IPS DF 19.7 (cell line): ENCODE measurements at places on chromosomes 6 and 20.
A peak's percentile ranks its signal among the peaks of the same experiment; 100 is the strongest.

- DNase-seq: no peak
Measured at GRCh38 chr20:19809505-19809904, 51.4 kb downstream of the RIN2 start.

DNA sequence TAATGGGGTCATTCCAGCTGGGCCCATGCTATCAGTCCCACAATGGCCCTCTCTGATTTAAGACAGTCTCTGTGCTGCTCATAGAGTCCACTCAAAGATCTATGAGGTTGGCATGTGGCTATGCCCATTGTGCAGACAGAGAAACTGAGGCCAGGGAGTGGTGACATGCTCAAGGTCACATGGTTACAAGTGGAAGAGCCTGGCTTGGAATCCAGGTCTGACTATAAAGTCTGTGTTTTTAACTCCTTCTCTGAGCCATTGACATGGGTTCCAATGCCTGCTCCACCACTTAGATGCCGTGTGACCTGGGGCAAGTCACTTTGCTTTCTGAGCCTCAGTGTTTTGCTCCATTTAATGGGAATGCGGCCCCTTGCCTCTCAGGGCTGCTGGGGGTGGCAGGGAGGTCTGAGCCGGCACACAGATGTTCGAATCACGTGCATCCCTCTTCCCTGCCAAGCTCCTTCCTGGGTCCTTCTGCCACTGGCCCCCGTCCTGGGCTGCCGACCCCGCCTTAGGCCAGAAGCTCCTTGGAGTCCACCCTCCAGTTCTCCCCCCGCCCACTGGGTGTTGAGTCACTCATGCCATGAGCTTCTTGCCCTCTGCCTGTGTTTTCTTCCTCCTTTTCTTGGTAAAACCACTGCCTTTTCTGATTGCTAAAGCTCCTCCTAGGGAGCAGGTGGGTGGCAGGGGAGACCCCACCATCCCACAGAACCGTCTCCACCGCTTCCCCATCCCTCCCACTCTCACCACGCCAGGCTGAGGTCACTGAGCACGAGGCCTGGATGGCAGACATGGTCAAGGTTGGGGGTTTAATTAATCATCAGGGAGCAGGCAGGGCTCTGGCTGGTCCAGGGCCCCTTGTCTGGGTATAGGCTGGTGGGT is 35.7 kb downstream of the CEBPB start:
- DNase-seq: no peak

GRCh38 chr6:7959453-7959852 is 48.9 kb upstream of the TXNDC5 start:
- DNase-seq: no peak

- DNase-seq: no peak
Measured at GRCh38 chr6:7142918-7143475, 35.2 kb downstream of the RREB1 start.

DNA sequence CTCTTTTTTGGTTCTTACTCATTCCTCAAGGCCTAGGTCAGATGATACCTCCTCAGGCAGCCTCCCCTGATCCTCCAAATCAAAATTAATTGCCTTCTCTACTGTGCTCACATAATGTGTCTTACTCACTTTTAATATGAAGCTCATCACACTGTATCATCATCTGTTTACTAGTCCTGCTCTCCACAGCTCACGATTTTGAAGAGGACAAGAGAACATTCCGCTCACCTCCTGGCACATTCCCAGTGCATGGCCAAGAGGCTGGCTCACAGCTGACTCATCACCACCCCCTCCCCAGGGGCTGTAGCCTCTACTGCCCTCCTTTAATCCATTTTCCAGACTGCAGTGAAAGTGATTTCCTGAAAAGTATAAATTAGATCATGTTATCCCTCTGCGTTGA is 133.1 kb downstream of the ALDH8A1 start:
- no peak for DNase-seq

DNA sequence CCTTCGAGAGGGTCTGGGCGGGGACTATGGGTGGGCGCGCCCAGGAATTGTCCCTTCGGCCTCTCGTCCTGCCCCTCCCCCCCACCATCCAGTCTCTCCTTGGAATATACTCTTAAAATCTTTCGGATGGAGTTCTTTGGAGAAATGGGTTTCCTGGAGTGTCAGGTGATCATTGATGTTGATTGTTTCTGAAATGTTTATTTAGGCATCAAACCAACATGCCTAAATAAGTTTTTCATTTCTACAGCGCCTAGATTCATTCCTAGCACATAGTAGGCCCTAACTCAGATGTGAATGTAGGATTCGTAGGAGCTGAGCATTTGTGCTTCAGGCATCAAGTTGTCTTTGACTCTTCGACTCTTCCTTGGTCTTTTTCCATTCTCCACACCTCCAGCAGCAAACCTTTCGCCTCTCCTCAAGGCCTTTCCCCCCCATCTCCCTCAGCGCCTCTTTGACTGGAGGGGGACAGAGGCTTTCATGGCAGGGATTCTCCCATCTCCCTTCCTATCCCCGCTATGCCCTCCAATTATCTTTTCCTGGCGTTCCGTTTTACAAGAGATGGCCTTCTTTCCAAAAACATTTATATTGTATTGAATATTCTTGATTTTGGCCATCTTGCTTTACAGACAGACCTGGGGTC is 610 bp downstream of the CASP8AP2 start:
- no peak for DNase-seq

- DNase-seq: no peak
Measured at GRCh38 chr6:139473731-139474130, 99.3 kb upstream of the CITED2 start.

- DNase-seq: no peak
Measured at GRCh38 chr6:74597266-74597665, 608.6 kb downstream of the COL12A1 start.

DNA sequence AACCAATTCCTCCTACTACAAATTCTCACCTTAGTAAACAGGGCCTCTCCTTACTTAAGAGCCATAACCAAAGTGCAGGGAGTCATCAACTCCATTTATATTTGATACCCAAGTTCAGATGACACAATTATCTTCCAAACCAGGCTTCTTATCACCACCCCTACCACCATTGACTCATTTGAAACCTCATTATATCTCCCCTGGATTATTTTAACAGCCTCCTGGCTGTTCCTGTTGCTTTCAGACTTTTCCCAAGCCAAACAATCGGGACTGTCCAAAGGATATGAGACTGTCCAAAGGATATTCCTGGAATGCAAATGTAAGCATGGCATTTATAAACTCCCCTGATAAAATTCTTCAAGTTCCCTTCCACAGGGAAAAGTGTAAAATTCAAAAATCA is 394.3 kb downstream of the MAFB start:
- DNase-seq: no peak

GRCh38 chr20:17681726-17682102 is 328 bp downstream of the RRBP1 start:
- DNase-seq: no peak

- DNase-seq: no peak
Measured at GRCh38 chr20:16748308-16748900, at the start of gene OTOR. Gene OTOR (plus strand): TSS chr20:16748358. CDS start chr20:16748402, 44 bp downstream.

GRCh38 chr6:166580076-166581050 is 6.1 kb downstream of the RAMACL start:
- no peak for DNase-seq

GRCh38 chr20:51236421-51236820 is 213.5 kb upstream of the KCNG1 start:
- no peak for DNase-seq

- no peak for DNase-seq
Measured at GRCh38 chr20:43171930-43172329, 17.8 kb downstream of the PTPRT start.

GRCh38 chr6:159989492-159990480 is 20.9 kb downstream of the IGF2R start:
- no peak for DNase-seq

GRCh38 chr6:128371136-128371535 is 149.3 kb downstream of the PTPRK start:
- DNase-seq: no peak

GRCh38 chr6:119348748-119349360 is 707 bp downstream of the MAN1A1 start:
- DNase-seq: no peak

GRCh38 chr6:79630883-79631692 is at the start of gene SH3BGRL2:
Gene SH3BGRL2 (plus strand): TSS chr6:79631329. CDS start chr6:79631462, 133 bp downstream.
- DNase-seq: peak; percentile 57

DNA sequence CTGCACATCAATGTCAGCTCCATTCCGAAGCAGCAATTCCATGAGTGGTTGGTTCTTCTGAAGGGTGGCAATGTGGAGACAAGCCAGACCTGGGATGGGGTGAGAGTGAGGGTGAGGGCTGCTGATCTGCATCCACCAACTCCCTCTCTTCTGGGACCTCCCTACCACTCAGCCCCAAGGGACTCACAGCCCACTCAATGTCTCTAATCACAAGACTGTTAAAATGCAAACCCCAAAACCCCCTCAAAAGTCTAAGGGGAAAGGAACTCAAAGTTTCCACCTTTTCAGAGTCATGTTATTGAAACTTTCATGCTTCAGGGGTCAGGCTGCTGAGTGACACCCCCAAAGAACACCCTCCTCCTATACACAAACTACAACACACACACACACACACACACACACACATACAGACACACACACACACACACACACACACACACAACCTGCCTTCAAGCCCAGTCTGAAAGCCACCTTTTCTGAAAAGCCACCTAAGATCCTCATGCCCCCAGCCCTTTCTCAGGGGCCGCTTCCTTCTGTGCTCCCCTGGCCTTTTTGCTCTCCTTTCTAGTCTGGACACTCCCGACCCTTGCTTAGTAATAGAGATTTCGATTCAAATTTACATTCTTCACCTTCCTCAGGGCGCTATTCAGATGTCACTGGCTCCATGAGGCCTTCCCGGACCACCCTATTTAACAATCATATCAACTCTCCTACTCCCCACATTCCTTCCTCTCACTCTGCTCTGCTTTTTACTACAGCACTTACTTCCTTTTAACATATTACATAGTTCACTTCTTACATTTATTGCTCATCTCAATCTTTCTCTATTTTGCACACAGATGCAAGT is 3.3 kb upstream of the SLC35B2 start:
- no peak for DNase-seq

GRCh38 chr6:42294759-42295158 is 77.1 kb upstream of the MRPS10 start:
- DNase-seq: no peak

DNA sequence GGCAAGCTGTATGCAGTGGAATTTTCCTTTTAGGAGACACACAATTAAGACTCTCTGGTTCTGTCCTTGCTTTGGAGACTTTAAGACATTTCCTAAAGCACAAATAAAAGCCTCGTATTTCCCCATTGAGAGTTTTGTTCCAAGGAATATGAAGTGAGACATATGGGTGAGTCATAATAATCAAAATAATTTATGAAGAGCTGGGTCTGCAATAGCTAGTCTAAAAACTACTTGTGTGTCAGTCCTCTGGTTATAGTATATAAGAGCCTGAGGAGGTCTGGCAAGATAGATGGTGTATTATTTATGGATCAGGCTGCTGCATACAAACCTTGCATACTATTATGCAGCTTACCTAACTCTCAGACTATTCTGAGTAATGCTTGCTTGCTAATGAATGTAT is 142.6 kb downstream of the ADGRG6 start:
- no peak for DNase-seq

DNA sequence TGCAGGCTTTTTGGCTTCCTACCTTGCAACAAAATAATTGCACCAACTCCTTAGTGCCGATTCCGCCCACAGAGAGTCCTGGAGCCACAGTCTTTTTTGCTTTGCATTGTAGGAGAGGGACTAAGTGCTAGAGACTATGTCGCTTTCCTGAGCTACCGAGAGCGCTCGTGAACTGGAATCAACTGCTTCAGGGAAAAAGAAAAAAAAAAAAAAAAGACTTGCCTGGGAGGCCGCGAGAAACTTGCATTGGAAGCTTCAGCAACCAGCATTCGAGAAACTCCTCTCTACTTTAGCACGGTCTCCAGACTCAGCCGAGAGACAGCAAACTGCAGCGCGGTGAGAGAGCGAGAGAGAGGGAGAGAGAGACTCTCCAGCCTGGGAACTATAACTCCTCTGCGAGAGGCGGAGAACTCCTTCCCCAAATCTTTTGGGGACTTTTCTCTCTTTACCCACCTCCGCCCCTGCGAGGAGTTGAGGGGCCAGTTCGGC is 420 bp downstream of the SOX4 start:
- no peak for DNase-seq

DNA sequence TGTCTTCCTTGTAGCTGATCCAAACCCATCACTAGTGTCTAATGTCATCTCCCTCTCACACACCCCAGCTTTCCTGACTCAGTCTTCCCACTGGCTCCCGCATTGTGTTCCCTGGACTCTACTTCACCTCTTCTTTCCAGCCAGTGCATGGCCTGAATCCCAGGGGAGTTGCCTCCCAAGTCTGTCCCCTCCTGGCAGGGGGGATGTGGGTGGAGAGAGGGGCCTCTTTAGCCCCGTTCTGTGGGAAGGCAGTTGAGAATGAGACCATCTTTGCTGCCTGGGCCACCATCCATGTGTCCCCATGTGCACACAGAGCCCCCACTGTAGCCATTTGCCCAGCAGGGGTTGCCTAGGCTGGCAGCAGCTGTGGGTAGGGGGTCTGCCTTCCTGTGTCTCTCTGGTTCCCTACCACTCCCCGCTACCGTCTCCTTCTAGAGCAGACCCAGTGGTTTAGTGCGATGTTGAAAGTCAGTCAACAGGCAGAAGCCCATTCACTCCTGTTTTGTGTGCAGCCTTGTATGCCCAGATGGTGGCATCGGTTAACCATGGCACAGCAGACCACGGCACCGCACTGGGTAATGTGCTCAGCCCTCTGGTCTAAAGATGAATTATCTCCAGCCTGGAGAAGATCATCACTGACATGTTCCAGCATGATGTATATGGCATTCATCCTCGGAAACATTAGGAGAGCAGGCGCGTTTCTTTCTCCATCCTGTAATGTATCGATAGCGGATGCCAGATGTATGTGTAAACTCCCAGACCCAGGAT is 178.8 kb upstream of the SNX9 start:
- no peak for DNase-seq

GRCh38 chr6:147664092-147664491 is 155.6 kb downstream of the SAMD5 start:
- no peak for DNase-seq

DNA sequence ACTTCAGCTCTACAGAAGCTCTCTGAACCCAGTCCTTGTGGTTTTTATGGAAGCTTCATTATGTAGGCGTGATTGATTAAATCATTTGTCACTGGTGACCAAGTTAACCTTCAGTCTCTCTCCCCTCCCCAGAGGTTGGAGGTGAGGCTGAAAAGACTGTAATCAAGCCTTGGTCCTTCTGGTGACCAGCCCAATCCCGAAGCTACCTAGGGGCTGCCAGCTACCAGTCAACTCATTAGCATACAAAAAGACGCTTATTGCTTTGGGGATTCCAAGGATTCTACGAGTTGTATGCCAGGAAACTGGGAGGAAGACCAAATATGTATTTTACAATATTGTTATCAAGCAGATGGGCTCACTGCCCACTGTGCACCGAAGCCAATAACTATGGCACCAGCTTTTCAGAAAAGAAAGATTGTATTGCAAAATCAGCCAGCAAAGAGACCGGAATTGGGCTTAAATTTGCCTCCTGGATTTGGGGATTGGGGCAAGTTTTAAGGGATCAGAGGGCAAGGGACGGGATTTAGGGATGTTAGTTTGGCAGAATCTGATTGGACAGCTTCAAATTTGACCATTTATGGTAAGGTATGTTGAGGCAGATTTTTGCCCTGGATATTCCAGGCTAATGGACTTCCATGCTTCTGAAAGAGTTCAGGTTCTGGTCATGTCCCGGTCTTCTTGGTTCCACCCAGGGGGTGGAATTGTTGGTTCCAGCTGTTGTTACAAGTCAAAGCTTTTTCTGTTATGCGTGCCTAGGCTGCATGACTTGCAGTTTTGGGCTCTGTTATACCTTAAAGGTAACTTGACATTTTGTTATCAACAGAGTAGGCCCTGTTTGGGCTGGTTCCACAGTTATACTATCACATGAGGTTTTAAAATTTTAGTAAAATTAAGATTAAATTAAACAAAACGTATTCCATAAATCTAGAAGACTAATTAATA is 167.4 kb downstream of the COL9A1 start:
- DNase-seq: peak; percentile 28
